Esophagus squamous epithelium (tissue), 5 donors: ENCODE measurements at places on chromosomes 7 and 10.

- DNase-seq: no peak
These were observed 177.2 kb upstream of the INHBA start for GRCh38 chr7:41880107-41880506.

DNA sequence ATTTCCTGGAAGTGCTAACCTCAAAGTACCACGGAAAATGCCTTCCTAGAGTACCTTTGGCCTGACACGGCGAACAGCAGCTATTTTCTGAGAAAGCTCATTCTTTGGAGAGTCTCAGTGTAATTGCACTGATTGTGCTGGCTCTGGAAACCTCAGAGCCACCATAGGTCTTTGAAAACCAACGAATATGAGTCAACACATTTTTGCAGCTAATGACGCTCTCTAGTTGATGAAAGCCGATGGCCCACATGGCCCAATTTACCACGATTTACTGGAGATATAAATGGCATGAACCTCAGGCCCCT, 187.1 kb downstream of the ADARB2 start:
- DNase-seq: no peak

- no peak for DNase-seq
These were observed 14.5 kb upstream of the GPR146 start for GRCh38 chr7:1029637-1030443.

DNA sequence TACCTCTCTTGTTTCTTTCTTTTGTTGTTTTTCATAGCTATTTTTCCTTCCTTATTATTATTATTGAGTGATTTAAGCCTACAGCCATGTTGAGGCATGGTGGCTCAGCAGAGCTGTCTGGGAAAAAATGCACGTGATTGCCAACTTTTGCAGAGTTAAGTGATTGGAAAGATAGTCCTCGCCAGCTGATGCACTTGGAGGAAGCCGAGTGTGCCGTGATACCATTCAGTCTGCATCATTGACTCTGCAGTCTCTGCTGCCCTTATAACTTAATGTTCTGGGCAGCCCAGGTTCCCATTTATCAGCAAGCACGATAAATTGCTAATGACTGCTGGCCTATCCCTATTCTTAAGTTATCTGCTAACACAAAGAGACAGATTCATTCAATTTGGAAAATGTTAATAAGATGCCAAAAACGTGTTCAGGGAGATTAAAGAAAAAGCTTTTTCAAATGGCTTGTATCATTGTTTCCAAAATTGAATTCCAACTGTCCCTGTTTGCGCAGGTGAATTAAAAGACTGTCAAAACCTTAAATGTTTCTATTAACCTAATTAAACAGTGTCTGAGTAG, 232.9 kb upstream of the NPY start:
- DNase-seq: no peak

DNA sequence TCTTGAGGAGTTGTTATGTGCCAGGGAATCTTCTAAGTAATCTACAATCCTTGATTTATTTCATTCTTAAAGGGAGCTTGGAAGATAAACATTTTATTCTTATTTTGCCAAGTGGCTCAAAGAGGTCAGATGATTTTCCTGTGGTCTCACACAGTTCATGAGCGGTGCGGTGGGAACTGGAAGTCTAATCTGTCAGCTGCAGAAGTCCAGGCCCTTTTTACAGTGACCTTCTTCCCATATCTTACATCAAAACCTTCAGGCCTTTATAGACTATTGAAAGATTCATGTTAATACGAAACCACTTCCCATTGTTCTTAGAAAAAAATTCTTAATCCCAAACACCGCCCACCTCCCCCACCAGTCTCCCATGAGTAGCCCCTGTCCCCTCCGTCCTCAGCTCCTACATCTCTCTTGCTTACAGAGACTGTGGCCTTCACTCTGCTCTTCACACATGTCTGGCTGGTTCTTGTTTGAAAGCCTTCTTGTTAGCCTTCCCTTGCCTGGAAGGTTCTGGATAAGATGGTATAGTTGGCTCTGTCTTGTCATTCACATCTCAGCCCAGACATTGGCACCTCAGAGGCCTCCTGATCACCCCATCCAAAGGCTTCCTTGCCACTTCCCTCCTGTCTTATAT, 61.5 kb downstream of the ITGA8 start:
- DNase-seq: no peak

DNA sequence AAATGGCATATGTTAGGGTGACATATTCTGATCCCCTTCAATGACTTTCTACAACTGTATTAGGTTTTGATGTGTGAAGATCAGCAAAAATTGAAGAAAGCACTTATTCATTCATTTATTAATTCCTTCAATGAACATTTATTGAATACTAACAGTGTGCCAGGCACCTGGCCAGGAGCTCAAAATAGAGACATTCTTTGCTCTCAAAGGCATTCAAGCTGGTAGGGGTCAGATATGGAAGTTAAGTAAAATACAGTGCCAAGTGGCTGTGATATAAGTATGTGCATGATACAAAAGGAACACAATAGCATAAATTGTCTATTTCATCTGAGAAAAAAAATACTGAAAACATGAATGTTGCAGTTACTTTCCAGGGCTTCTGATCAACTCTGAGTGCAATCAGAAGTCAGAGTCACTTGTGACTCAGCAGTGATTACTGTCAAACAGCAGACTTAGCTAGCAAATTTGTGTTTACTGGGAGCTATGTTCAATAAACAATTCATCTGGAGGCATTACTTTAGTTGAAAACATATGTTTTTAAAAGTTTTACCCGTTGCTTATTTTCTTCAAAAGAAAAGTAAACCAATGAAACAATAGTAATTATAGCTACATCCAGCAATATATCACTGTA, 60.4 kb upstream of the CACNB2 start:
- DNase-seq: no peak

DNA sequence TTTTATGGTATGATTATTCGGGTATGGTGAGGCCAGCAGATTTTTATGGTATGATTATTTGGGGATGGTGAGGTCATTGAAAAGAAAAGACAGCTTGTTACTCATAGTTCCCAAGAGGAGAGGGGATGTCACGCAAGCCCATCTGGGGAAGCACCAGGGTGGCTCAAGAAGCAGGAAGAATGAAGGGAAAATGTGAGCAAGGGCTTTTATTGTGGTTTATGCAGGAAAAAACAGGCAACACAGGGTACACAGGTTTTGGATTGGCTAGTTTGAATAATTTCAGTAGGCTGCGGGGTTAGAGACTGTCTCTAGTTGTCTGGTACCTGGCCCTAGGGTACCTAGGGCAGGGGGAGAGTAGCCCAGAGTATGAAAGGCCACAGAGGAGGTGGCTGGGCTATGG, 26.8 kb upstream of the DGKI start:
- DNase-seq: no peak

- DNase-seq: no peak
These were observed 6.0 kb upstream of the MNX1 start for GRCh38 chr7:157016352-157017041.

- no peak for DNase-seq
These were observed 43.5 kb downstream of the TLL2 start for GRCh38 chr10:96470116-96470743.

- DNase-seq: no peak
These were observed 2.4 kb downstream of the CD36 start for GRCh38 chr7:80640846-80641245.

DNA sequence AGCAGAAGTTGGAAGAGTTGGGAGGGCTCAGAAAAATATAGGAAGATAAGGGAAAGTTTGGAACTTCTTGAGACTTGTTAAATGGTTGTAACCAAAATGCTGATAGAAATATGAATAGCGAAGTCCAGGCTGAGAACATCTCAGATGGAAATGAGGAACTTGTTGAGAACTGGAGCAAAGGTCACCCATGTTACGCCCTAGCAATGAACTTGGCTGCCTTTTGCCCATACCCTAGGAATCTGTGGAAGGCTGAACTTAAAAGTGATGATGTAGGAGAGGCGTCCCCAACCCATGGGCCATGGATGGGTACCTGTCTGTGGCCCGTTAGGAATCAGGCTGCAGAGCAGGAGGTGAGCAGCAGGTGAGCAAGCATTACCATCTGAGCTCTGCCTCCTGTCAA, 347.8 kb downstream of the ARL4A start:
- no peak for DNase-seq

DNA sequence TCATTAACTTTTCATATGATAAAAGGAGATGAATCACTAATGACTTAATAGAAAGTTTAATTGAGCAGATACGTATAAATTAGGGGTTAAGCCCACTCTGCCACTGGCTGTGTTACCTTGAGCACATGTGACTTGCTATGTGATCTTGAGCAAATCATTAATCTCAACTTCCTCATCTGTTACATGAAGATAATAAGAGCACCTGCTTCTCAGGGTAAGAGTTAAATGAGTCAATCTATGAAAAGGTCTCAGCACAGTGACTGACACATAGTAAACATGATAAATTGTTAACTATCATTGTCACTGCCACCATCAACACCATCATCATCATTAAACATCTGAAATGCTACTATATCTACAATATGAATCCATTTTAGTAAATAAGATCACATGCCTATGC, 110.8 kb downstream of the TPK1 start:
- no peak for DNase-seq

DNA sequence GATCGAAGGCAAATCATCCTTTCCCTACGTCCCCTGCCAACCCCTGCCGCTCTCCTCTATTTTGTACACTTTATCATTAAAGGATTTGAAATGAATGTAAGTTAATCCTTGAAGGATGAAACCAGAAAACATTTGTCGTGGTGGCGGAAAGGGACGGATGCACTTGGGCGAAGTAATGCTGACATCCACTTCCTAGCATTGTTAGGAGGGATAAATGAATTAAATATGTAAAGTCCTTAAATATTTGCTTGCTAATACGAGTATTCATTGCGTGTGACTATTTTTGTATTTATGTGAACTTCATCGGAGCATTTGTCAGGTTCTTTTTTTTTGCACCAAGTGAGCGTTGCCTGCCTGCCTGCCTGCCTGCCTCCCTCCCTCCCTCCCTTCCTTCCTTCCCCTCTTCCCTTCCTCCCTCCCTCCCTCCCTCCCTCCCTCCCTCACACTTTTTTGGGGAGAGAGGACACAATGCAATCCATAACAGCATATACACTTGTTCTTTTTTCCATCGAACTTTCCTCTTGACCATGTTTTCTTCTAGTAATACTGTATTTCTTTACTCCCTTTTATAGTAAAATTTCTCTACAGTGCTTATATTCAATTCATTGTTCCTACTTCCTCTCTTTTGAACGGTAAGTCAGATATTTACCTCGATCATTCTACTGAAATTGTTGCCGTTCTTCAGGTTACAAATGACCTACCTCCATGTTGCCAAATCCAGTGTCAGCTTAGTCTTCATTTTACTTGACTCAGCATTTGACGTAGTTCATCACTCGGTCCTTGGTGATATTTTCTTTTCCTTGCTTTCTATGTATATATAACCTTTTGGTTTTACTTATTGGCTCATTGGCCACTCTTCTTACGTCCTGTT, 831 bp downstream of the CCDC7 start:
- DNase-seq: no peak

- DNase-seq: no peak
These were observed 242.2 kb downstream of the HGF start for GRCh38 chr7:81527651-81528050.

- no peak for DNase-seq
These were observed 1067.5 kb upstream of the C7orf33 start for GRCh38 chr7:147523056-147523455.

GRCh38 chr10:52574697-52575096, 197.9 kb downstream of the MBL2 start:
- no peak for DNase-seq

GRCh38 chr10:90930070-90930837, 9.4 kb upstream of the ANKRD1 start:
- no peak for DNase-seq

- no peak for DNase-seq
These were observed 964 bp downstream of the FRMD4A start for GRCh38 chr10:14329746-14330173.

- DNase-seq: no peak
These were observed 2.1 kb downstream of the NPC1L1 start for GRCh38 chr7:44538798-44539668.

DNA sequence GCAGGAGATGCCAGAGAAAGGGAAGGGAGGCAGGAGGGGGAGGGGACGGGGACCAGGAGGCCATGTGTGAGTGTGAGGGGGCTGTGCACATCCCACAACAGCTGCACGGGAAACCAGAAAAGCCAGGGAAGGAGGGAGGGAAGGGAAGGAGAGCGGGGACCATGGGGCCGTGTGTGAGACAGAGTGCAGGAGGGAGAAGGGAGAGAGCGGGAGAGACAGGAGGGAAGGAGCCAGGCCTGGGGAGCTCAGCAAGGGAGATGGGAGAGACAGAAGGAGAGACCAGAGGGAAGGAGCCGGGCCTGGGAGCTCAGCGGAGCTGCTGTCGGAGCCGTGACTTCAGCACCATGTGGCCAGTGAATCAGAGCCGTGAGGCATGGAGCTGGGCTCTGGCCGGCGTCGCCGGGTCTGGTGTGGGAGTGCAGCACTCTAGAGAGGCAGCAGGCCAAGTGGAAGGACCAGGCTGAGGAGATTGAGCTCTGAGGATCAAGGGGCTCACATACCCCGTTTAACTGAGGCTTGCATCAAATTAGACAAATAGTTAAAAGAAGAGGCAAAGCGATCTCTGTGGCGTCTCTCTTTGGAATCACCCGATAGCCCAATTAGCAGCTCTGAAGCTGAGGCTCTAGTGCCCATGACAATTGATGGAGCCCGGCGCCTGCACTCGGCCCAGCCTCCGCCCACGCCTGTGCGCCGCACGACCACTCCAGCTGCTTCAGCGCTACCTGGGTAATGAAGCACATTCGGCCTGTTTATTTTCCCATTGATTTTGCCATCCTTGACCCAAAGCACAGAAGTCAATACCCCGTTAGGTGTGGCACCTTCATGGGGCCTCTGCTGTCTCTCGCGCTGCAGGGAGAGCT, 150.4 kb downstream of the MAD1L1 start:
- DNase-seq: no peak

DNA sequence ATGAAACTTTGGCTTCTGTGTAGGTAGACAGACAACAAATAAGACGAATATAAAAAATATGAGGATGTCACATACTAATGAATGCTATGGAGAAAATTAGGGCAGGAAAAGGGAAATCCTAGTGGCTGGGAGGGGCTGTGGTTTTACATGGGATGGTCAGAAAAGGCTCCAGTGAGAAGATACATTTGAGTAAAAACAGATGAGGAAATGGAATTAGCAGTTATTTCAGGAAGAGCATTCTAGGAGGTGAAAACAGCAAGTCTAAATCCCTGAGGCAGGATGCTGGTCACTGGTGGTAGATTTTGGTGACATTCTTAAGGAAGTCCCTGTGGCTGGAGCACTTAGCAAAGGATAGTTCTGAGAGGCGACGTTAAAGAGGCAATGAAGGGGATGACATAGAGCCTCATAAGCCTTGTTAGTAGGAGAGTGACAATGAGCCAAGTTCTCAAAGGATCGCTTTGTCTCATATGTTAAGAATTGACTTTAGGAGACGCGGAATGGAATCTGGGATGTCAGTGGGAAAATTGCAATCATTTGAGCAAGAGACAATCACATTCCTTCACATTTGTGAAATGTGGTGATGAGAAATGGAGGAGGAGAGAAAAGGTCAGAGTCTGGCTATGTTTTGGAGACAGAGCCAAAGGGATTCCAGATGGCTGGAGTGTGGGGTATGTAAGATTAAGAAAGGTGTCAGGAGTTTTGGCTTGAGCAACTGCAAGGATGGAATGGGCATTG, 384.7 kb upstream of the FZD8 start:
- DNase-seq: no peak

GRCh38 chr7:73595358-73595757, 17.0 kb upstream of the TBL2 start:
- DNase-seq: no peak

GRCh38 chr10:48599830-48600134, 5.1 kb downstream of the ARHGAP22 start:
- no peak for DNase-seq
